ENCODE measurements at places on chromosomes 16 and 17.

GRCh38 chr16:68283346-68283745 lies 19.0 kb downstream of the SLC7A6 start:
- no peak for DNase-seq

- no peak for DNase-seq
Measured at GRCh38 chr17:47891545-47892088, 4.4 kb upstream of the SP2 start.

DNA sequence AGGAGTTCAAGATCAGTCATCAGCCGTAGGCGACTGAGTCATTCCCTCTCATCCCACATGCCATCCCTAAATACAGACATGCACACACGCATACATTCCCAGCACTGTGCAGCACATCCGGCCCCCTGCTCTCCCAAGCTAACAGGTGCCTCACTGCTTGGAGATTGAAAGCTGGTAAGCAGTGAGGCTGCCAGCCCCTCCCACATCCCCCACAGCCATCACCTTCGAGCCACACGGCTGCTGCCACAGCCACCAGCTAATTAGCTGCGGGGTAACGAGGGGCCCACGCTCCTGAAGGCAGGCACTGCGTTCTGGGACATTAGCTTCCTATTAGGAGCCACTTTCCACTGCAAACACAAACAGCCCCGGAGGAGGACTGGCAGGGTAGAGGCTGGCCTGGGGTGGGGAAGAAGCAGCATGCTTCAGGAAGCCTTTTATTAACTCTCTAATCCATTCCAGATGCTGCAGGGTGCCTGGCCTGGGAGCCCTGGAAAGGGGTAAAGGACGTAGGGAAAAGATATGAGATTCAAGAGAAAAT lies 179.6 kb downstream of the CCT6B start:
- DNase-seq: no peak

GRCh38 chr16:16830401-16830800 lies 451.5 kb downstream of the NPIPA7 start:
- no peak for DNase-seq

- DNase-seq: no peak
Measured at GRCh38 chr16:894841-895240, 75.9 kb downstream of the LMF1 start.

- no peak for DNase-seq
Measured at GRCh38 chr16:30418350-30419181, 11.2 kb downstream of the ZNF771 start.

Measured in AG04449 (cell line).